NCI-H510A (cell line): ENCODE measurements at places on chromosomes 6 and 20.

GRCh38 chr20:20744170-20744725 is 31.8 kb upstream of the RALGAPA2 start:
- DNase-seq = peak; percentile 65

DNA sequence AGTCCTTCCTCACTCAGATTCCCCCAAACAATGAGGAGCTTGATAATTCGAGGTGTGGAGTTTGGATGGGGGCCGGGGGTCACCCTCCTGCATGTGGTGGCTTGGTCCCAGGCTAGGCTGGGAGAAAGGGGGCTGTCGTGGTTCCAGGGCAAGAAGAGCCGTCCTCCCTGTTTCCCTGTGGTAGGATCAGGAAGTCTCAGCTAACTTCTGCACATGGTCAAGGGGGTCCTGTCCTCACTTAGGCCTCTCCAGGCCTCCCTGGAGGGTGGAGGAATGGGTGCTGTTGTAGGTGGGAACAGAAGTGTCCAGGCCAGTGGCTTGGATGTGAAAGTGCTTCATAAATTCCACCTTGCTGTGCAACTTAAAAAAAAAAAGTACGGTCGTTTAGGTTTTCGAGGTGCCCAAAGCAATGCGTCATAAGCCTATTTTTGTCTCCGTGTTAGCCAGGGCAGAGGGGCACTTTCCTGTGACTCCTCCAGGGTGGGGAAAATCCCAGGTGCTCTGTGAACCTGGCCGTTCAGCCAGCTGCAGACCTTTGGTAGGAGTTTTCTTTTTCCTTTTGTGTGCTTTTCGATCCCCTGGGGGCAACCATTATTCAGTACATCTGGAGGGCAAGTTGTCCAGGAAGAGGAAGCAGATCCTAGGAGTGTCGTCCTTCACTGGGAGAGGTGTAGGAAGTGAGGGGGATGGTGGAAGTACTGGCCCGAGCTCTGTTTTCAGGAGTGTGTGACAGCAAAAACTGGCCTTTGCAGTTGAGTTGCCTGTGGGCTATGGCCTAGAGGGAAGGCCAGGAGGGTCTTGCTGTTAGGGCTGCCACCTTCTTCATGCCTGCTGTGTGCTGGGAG is 9.6 kb downstream of the IGF2R start:
- DNase-seq = no peak

- no peak for DNase-seq
These were observed 609.3 kb upstream of the IMPG1 start for GRCh38 chr6:76681781-76682180.

- DNase-seq = no peak
These were observed 35.0 kb upstream of the MLIP start for GRCh38 chr6:54076159-54076789.

DNA sequence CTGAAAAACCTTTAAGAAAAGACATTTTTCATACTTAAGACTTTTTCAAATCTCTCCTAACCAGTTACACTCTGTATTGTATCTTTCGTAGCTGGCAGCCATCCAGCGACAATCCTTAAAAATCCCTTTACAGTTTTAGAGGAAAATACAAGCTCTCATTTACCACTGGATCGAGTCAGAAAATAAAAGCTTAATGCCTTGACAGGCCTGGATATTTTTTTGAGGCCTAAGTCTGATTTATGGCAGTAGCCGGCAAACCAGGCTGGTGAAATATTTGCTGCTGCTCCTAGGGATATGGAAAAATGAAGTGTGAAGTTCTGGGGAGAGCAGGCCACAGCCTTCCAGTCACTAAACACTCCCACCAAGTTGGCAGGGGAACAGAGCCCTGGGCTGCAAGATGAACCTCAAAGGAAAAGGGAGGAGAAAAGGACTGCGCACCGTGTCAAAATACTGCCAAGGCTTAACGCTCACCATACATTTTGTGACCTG is 213.0 kb upstream of the SUPT3H start:
- DNase-seq = no peak

GRCh38 chr6:90457867-90458259 is 129.0 kb downstream of the MAP3K7 start:
- no peak for DNase-seq

DNA sequence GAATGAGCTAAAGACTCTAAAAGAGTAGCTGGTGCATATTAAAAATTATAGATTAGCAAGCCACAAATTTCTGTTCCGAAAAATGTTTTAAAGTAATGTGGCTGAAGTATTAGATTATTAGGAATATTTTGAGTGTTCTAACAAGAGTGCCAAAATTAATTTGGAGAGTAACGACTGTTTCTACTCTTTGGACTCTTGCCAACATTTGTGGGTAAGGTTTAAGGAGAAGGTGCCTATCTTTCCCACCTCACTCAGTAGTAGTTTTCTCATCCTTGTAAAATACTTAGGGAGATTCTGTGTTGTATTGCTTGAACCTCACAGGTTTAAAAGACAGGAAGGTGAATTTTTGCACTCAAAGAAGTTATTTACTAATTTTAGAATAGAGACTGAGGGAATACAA is 5.0 kb downstream of the HSF2 start:
- no peak for DNase-seq

- DNase-seq = no peak
These were observed 5.1 kb upstream of the SYNJ2 start for GRCh38 chr6:157976345-157977175.

GRCh38 chr20:37992802-37993409 is 40.4 kb downstream of the TTI1 start:
- DNase-seq = no peak

DNA sequence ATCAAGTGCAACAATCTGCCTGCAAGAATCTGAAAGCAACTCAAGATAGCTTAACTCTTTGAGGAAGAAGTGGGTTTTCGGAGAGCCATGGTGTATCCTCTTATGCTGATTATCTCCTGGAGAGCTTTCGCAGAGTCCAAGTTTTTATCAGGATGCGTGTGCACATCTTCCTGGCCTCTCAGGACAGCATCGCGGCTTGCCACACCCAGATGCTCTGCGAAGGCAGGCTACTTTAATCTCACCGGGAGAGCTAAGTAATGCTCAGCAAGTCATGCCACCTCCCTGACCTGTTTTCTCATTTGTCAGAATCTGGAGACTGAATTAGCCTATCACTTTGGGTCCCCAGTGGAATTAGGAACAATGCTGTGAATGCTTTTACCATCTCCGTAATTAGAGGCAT is 52.9 kb downstream of the TTI1 start:
- no peak for DNase-seq

DNA sequence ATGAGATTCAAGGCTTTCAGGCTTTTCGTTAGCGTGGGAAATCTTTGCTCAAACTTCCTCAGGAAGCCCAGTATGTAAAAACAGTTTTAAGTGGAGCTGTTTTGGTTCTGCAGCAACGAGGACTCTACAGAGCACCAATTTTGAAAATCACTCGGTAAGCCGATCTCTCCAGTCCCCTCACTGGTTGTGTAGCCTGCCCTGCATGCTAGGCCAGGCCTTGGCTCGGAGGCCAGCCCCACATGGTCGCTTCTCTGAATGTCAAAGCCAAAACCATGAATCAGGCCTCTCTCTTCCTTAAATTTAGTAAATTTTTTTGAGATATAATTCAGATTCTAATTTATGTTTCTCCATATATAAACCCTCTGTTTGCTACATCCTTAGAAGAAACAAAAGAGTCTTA is 108.0 kb downstream of the CHD6 start:
- DNase-seq = no peak
